ENCODE measurements at places on chromosomes 4 and X.

- DNase-seq = peak; percentile 36
Observed at GRCh38 chr4:48290146-48290772, 20.6 kb upstream of the TEC start.

DNA sequence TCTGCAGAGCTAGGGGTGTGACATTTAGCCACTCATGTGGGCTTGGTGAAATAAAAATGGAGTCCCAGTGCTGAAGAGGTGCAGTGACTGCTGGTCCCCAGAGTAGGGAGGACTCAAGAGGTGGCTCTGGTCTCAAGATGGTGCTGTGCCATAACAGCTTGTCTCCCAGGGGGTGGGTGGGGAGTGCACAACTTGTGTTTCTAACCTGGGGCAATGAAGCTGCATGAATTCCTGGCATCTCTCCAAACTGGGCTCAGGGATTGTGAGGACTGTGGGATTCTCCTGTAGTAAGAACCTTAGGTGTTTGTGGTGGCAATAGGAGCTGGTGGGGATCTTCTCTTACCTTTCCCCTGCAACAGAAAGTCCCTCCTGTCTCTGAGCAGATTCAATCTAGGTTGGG lies 278.9 kb upstream of the SFRP2 start:
- no peak for DNase-seq

DNA sequence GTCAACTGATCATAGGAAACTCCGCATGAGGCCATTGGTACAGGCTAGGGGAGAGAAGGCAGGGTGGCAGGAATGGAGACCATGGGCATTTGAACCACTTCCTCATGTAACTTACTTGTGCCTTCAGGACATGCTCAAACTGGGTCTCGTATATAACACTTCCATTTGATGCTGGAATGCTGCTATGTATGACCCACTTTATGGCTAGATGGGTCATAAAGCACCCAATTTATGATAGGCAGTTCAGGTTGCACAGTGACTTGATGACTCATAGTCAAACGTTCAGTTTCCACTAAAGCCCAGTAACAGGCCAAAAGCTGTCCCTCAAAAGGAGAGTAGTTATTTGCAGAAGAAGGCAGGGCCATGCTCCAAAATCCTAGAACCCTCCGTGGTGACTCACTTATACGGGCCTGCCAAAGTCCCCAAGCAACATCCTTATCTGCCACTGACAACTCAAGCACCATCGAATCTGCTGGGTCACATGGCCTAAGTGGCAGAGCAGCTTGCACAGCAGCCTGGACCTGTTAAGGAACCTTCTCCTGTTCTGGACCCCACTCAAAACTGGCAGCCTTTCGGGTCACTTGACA lies 236.4 kb downstream of the ZC4H2 start:
- no peak for DNase-seq

DNA sequence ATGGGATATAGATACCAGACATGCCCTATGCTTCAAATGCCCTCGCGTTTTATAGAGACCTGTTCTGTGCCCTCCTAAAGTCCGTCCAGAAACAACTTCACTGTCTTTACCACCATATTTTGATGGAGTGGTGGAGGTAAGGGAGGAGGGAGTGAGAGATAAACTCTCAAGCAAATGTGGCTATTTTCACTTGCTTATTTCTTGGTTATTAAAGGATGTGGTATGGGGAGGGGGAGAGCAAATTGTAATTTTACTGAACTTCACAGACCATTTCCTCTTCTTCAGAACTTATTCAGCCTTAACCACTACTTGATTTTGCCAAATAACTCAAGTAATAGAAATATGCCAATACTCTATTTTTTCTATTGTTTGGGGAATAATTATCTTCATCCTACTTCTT lies 31.5 kb downstream of the GPR174 start:
- DNase-seq = no peak

DNA sequence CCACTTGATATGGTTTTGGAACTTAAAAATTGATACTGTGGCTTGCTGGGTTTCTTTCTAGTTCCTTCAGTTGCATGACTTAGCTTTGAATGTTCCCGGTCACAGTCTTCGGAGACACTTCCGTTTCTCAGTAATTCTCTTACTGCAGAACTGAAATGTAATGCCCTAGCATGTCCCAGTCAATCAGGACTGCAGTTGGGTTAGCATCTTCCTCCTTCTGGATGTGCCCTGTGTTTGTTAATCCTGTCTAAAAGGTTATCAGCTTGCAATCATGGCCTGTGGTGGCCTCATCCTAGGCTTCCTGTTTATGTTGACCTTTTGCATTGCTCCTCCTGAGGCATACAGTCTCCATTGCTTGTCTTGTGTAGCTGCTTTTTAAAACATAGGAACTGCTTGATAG lies 275.9 kb downstream of the ARHGAP10 start:
- DNase-seq = peak; percentile 18

DNA sequence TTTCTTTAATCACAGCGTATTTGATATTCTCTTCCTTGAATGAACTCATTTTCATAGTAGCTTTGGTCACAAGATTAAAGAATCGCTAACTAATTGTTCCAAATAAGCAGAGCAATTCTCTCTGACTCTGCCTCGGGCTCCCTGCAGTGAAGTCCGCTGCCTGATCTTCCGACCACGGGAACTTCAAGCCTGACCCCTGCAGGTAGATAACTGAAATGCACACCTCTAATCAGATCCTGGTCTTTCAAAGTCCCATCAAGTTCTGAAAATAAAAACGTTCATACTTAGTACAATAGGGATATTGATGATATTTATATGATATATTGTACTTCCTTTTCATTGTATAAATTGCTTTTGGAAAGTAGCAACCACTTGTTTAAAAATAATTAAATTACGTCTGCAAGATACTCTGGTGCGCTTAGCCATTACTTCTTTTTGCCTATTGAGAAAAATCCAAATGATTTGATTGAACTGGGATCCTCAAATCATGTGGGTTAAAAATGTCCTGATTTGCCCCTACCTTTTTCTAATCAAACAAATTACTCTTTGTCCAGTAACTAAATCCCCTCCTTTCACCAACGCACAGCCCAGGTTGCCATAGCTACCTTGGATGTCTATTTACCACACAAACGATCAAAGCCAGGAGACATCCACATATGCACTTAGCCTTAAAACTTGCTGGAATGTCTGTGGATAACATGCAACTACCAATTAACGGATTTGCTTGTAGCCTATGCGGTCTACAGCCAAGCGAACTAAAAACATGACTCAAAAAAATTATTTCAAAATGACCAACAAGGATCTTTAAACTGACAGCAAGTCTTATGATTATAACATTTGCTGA lies 4.2 kb downstream of the MID1 start:
- peak; percentile 55 for DNase-seq

- no peak for DNase-seq
Observed at GRCh38 chr4:634599-634985, 9.2 kb downstream of the PDE6B start.

DNA sequence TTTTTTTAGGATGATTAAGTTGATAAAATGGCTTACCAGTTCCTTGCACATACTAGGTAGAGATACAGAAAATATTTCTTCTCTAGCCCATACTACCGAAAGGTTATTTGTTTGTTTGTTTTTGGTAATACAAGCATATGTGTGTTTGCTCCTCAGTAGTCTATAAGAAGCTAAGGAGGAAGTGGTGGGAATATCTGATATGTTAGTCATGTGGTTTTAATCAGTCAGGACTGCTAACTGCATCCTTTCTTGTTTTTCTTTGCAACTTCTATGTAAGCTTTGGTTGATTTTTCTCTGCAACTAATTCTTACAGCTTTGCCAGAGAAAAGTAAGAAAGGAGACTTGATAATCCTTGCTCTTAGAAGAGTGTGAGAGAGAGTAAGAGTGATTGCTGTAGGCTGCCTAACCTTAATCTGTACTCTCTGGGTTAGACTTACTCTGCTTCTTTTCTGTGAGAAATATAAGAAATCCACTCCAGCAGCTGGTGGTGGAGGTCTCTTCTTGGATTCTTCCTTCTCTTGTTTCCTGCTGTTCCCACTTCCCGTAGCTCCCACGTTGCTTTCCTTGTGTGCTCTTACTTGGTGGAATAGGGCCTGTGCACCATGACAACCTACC lies 28.3 kb downstream of the SEPTIN11 start:
- peak; percentile 56 for DNase-seq

- DNase-seq = no peak
Observed at GRCh38 chr4:79233820-79234219, 92.0 kb downstream of the NAA11 start.

DNA sequence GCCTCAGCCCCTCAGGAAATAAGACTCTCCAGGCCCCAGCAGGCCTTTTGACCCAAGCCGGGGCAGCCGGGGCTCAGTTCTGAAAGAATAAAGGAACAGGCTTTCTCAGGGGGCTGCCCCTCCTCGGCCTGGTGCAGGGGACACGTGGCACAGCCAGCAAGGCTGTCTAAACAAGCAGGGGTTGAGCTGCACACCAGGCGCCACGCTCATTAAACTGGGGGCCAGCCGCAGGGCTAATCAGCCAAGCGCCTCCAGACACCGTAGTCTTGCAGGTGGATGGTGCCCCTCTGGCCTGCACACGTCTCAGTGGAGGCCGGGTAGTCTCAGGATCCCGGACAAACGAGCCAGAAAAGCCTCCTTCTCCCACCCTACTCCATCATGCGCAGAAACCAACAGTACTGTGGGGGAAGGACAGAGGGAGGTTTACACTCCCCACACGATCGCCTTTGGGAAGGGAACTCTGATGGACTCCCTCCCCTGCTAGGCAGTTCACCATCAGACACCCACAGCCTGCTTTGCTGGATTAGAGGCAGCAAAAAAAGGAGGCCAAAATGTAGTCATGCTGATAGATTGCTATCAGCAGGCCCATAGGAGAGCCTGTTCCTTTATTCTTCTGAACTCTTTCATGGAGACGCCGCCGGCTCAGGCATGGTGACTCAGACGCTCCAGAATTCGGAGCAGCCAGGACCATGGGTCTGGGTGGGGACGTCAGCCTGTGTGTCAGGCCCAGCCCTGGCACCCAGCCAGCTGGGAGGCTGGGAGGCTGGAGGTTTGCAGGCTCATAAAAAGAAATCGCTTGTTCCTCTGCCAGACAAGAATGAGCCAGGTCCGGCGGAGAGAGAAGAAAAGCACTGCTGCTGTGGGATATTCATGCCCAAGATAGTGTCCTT lies 342.4 kb downstream of the BCOR start:
- DNase-seq = peak; percentile 85

DNA sequence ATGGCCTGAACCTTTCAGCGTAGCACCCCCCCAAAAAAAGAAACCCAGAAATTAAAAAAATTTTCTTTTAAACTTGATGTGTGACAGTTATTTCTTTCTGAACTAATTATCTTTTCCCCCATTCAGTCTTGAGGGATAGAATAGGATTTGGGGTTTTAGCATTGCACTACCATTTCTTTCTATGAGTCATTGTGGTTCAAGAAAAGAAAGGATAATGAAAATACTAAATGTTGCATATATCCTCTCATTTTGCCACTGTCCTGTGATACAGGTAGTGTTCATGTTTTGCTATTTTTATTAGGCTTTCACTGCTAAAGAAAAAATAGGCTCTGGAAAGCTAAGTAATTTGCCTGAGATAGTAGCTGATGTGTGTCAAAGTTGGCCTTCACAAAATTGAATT lies 39.4 kb upstream of the DCK start:
- DNase-seq = no peak

- DNase-seq = peak; percentile 81
Observed at GRCh38 chr4:40283968-40284367, 51.2 kb upstream of the CHRNA9 start.

DNA sequence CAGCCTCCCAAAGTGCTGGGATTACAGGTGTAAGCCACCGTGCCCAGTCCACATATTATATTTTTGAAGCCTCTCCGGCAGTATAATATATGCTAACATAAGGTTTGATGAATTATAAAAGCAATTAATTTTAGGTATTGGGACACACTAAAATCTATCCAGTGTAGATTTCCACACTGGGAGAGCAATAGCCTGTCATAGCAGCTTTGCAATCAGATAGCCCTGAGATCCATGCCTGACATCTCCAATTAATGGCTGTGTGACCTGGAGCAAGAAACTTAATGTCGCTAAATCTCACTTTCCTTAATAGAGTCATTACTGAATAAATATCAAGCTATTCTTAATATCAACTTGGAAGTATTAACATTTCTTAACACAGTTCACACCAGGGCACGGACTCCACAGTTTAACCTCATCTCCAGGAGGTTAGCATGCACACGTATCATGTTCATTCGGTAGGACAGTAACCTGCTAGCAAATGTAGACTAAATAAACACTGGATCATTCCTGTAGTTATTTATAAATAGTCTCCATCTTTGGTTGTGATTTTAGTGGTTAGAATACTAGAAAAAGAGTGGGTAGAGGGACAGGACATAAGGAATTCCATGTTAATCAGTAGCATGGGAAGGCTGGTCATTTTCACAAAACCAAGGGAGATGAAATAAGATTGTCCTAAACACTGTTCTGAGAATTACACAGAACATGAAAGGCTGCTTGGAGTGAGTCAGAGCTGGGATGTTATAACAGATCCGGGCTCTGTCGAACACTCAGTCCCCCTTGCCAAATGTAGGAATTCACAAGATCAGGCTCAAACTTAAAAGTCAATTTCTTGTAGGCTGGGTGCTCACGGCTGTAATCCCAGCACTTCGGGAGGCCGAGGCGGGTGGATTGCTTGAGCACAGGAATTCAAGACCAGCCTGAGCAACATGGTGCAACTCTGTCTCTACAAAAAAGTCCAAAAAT lies 254.7 kb downstream of the PALLD start:
- DNase-seq = no peak

DNA sequence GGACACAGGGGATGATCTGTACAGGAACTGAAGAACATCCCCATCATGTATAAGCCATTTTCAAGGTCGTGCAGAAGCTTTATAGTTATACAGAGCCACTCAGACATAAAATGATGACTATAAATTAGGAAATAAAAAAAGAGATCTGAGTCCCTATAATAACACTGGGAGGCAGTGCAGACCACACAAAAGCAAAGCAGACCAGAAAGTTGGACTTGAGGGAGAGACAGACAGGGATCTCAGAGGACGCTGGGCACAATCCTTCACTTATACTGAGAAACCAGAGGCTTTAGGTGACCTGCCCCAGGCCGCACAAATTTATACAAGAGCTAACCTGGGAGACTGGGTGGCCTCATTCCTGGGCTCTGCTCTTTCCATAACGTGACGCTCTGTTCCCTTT lies 70.5 kb downstream of the HADH start:
- peak; percentile 14 for DNase-seq

GRCh38 chr4:89221167-89221867 lies 86.3 kb downstream of the GPRIN3 start:
- no peak for DNase-seq

- no peak for DNase-seq
Observed at GRCh38 chr4:140857111-140857510, 100.9 kb upstream of the TBC1D9 start.

DNA sequence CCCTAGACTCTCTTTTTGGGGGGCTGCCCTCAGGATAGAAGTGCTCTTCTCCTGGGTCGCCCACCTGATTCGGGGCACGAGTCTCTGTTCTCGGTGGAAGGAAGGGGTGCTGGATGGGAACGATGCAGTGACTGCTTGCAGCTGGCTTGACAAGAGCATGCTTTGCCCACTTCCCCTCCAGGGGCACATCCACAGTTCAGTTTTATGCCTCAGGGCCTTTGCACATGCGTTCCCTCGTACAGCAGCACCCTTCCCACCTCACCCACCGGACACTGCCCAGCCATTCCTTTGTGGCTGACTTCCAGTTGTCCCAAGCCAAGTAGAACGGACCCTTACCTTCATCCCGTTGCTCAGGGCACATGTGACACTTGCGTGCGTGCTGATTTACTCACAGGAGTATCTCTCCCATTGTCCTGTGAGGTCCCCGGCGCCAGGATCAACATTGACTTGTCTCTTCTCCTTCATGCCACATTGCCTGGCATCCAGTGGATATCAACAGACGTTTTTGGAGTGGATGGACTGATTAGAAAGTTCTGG lies 60.0 kb downstream of the C4orf50 start:
- no peak for DNase-seq
